ENCODE measurements at places on chromosomes 4 and X.

DNA sequence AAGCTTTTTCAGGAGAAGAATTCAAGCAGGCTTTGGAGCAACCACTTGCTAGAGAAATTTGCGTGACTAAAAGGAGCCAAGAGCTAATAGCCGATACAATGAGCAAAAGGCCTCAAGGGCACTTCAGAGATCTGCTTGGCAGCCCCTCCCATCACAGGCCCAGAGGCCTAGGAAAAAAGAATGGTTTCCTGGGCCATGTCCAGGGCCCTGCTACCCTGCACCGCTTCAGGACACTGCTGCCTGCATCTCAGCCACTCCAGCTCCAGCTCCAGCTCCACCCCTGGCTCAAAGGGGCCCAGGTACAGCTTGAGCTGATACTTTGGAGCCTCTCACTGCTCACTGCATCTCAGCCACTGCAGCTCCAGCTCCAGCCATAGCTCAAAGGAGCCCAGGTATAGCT, 98.9 kb downstream of the FAM13A start:
- DNase-seq = no peak

GRCh38 chrX:13078739-13079444, 34.5 kb upstream of the FAM9C start:
- peak; percentile 52 for DNase-seq

DNA sequence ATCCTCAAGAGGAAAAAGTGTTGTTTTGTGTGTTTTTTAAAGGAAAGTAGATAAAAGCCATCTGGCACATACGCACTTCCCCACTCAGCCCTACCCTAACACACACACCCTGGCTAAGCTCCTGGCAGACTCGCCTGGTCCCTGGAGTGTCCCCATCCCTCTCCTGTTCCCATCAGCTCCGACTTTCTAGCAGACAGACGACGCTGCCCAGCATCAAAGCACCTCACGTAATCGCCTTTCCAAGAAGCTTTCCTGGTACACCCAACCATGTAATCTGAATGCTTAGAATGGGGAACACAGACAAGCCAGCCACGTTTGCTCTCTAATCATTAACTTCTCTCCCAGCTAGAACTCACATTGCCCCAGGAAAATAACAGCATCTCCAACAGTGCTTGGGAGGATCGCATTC, 116.2 kb downstream of the AFAP1 start:
- DNase-seq = no peak

DNA sequence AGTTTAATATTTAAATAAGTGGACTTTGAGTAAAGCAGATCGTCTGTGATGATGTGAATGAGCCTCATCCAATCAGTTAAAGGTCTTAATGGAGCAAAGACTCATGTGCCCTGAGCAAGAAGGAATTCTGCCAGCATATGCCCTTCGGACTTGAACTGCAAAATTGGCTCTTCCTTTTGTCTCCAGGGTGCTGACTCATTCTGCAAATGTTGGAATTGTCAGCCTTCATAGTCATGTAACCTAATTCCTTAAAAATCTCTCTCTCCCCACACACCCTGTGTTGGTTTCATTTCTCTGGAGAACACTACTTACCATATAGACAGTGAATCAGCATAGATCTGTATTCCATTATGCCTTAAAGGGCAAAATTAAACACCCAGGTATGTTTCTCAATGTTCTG, 609.8 kb upstream of the GALNTL6 start:
- no peak for DNase-seq

DNA sequence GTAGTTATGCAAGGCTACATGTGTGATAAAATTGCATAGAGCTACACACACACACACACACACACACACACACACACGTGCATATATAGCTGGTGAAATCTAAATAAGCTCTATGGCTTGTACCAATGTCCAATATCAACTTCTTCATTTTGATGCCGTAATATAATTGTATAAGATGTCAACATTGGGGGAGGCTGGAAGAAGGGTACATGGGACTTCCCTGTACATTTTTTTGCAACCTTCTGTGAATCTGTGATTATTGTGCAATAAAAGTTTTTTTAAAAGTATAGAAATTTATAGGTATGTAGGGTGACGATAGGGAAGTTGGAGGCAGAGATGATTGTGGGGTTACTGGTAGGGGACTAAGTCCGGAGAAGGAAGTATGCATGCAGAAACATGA, 105.5 kb downstream of the HDAC8 start:
- no peak for DNase-seq

- DNase-seq = no peak
These were observed 53.1 kb upstream of the C4orf50 start for GRCh38 chr4:6071191-6071958.

GRCh38 chrX:149758068-149758714, 15.7 kb upstream of the HSFX1 start:
- DNase-seq = peak; percentile 8

DNA sequence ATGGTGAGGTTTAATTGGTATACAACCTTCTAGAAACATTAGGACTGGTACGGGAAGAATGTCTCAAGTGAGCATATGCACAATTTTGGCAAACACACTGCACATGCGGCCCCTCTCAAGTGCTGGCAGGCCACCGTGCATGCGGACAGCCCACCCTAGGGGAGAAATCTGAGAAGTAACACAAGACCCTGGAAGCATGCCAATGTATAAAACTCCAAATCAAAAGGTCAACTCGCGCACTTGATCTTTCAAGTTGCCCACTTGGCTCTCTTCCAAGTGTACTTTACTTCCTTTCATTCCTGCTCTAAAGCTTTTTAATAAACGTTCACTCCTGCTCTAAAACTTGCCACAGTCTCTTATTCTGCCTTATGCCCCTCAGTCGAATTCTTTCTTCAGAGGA, 488.3 kb downstream of the CFAP47 start:
- DNase-seq = no peak

DNA sequence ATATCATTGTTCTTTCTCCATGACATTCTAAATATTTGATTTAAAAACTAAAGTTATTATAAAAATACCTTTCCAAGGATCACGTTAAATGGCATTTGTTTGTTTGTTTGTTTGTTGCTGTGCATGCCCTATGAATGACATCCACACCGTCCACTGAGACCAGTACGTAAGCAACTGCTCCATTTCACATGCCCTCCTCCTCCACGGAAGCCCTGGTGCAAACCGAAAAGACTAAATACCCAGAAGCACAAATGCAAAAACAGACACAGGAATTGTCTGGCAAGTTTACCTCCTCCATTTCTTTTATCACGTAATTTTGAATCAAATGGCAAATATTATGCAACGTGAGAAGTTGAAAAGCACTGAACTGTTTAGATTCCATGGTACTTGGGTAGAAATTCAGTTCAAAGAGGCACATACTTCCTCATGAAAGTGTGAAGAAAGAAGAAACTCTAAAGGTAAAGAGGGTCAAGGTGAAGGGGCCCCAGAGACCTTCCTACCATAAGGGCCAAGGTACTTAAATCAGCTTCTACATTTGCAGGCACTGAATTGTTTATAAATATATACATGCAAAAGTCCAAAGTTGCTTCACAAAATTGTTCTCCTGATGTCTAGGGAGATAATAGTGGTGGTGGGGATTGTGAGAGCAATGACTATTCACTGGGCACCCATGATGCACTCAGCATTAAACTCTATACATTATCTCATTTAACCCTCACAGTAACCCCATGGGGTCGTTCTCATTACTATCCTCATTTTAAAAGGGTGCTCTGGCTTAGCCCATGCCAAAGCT, 23.4 kb downstream of the IRF2 start:
- peak; percentile 37 for DNase-seq

GRCh38 chr4:76690011-76690905, 207.7 kb downstream of the SOWAHB start:
- no peak for DNase-seq

DNA sequence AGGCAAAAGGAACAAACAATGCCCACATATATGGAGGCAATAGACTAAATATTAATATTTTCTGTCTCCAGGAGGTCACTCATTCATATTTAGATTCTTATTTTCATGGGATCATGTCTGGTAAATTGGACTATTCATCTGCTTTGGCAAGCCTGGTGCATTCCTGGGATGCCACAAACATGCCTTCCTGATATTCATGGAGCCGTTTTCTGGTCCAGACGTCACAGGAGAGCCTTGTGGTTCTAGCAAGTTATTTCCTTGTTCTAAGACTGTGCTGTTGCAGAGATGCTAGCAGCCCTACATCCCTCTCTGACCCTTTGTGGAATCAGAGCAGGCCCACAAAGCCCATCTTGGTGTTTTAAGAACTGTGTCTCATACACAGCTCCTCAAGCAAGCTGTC, 16.1 kb upstream of the EXOSC9 start:
- no peak for DNase-seq

GRCh38 chr4:33625748-33626147, 2618.6 kb downstream of the ARAP2 start:
- DNase-seq = no peak

- DNase-seq = no peak
These were observed 47.3 kb downstream of the JAKMIP1 start for GRCh38 chr4:6152869-6153705.
